ENCODE measurements at places on chromosomes 13 and 19.

GRCh38 chr19:50568728-50569698 is 778 bp upstream of the LRRC4B start:
- DNase-seq, result no peak

- DNase-seq, result no peak
These were observed 112.3 kb upstream of the ZNF507 start for GRCh38 chr19:32233091-32233490.

- DNase-seq, result no peak
These were observed 130.6 kb downstream of the STARD13 start for GRCh38 chr13:33154911-33155310.

DNA sequence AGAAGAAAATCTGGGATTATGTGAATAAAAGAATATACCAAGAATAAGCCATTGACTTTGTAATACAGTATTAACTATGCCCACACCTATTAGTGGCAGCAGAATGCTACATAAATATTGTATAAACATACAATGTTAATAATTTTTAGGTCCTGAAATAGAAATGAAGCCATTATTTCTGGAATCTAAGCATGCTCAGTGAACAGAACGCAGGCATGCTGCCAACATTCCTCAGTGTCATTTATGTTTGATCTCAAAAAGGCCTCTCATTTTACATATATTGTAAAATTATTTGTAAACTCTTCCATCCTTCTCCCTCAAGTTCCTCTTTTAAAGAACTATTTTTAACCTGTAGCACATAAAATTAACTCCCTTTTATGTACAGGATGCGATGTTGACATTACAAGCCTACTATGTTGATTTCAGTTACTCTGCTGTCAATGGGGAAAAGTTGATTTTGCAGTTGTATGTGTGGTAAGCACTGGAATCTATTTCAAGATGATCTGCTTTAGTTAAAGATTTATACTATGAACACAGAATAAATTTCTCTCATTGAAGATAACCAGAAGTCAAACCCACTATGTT is 118.8 kb downstream of the VWA8 start:
- no peak for DNase-seq

DNA sequence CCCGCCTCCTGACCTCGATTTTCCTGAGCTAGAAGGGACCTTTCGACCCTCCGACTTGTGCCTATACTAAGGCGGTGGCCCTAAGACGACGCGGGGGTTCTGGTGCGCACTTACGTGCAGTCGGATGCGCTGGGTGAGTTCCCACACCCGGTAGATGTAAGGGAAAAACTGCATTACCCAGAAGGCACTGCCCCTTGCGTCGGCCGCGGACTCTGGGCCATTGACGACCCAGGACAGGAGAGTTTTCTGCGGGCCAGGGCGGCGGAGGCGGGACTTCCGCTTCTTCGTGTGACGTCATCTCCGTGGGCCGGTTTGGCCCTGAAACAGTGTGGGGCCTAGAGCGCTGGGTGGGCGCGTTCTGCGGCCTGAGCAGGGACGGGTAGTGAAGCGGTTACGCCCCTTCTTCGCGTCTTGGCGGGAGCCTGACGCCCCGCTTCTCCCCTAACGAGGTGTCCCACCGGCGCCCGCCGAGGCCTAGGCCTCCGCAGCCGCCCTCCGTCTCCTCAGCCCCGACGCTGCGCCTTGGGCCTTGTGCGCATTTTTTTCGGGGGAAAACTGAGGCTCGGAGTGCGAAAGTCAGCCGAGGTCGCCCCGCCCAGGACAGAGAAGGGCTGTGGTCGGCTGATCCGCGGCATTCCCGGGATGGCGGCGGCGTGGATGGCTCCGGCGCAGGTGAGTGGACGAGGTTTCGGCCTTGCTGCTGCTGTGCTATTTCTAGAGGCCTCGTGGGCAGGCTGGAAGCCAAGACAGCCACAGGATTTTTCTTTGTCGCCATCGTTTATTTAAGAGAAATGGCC is at the start of gene ZNF460:
Gene ZNF460, plus strand, starts transcription at position 321 of the 797 bp plus-strand sequence. Its CDS starts 322 bp downstream, at position 643.
- DNase-seq, result peak; percentile 98

- DNase-seq, result peak; percentile 93
These were observed 16.1 kb upstream of the RASA3 start for GRCh38 chr13:114148521-114148855.

DNA sequence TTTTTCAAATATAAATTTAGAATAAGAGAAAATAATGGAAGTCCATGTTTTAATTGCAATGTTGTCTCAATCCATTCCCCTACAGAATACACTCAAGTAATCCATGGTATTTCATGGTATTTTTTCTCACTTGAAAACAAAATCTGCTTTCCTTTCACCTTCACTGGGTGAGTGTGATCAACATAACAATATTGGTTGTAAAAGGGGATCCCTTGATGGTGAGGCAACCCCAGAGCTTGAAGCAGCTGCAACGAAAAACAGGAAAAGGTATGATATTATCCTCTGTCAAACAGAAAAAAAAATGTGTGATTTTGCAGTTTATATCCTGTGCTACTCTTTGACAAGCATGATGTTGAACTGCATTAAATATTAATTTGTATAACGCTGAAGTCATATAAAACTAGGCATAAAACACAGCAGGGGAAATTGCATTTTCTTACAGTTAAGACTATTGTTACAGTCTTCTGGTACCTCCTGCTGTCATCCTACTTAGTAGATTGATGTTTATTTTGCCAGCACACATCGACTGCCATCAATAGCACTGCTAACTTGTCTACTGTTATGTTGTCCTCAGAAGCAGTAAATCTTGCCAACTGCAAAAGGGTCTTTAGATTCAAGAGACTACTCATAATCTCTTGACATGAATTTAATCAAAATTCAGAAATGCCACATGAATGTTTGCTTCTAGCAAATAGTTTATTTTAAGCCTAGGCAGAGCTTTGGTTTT is 373.1 kb upstream of the MIR17HG start:
- no peak for DNase-seq

- DNase-seq, result no peak
These were observed 23.3 kb upstream of the TMEM160 start for GRCh38 chr19:47071731-47072130.

DNA sequence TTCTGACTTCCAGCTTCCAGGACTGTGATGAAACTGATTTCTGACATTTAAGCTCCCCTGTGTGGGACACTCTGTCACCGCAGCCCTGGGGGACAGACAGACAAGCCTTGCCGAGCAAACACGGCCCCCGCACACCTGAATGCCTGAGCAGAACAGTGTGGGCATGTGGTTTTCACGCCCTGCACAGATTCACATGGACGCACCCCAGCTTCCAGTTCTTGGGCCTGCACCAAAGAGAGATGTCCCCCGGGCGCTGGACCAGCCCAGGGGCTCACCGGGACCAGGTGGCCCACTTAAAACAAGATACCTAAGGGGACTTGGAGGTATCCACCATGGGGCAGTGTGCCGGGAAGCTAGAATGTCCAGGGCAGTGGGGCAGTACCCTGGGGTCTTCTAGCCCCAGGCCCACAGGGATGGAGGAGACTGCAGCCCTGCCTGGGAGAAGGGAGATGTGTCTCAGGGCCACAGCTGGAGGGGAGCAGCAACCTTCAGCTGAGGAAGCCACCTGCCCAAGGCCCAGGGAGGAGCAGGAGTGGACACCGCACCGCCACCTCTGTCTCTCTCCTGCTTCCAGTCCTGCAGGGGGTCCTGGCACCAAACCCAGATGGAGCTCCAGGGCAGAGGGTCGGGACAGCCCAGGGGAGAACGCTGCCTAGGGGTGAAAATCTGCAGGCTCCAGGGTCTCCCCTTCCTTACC is 50.5 kb downstream of the SOX1 start:
- no peak for DNase-seq

DNA sequence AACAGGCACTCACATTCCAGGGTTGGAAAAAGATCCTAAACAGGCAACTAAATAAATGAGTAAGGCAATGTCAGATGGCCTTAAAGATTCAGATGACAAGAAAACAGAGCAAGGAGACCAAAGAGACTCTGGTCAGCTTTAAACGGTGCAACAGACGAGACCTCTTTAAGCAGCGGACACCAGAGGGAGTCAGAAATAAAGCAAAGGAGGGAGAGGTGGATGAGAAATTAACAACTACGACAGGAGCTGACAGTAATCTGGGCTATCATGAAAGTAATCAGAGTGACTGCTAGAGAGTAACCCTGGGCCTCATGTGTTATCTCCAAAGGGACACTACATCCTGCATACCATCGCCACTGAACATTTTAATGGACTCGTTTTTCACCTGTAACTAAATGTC is 1.1 kb downstream of the ZNF550 start:
- no peak for DNase-seq

GRCh38 chr19:8089664-8090601 is 37.4 kb downstream of the CCL25 start:
- DNase-seq, result no peak

DNA sequence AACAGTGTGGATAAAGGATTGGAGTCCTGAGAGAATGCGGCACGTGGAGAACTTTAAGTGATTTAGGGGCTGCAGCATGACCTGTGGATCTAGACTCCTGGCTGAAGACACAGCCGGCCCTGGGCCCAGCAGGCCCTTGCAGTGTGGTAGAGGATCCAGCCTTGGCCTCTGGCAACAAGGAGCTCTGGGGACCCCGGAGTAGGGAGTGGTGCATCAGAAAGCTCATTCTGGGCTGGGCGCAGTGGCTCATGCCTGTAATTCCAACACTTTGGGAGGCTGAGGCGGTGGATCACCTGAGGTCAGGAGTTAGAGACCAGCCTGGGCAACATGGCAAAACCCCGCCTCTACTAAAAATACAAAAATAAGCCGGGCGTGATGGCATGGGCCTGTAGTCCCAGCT is 76.0 kb downstream of the CHST8 start:
- no peak for DNase-seq

GRCh38 chr19:47357788-47358680 is 8.9 kb downstream of the DHX34 start:
- no peak for DNase-seq

- DNase-seq, result no peak
These were observed 7.2 kb downstream of the ACTN4 start for GRCh38 chr19:38654628-38655055.

GRCh38 chr19:30335306-30335886 is 36.8 kb upstream of the ZNF536 start:
- DNase-seq, result no peak

DNA sequence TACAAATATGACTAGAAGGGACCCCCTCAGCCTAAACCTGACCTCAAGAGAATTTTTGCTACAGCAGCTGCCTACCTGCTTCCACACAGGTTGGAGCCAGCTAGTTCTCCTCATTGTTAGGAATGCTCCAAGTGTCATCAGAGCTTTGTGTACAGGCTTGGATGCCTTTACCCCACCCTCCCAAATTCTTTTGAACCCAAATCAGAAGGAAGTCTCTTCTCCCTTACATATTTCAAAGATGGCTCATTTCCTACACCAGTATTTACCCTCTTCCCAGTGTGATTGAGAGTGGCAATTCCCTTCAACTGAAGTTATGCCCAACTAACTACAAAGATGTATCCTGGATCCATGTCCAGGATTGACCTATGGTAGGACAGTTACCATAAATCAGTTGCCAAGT is 323.2 kb downstream of the OXGR1 start:
- no peak for DNase-seq

GRCh38 chr13:71811344-71811743 is 55.7 kb downstream of the DACH1 start:
- DNase-seq, result no peak

DNA sequence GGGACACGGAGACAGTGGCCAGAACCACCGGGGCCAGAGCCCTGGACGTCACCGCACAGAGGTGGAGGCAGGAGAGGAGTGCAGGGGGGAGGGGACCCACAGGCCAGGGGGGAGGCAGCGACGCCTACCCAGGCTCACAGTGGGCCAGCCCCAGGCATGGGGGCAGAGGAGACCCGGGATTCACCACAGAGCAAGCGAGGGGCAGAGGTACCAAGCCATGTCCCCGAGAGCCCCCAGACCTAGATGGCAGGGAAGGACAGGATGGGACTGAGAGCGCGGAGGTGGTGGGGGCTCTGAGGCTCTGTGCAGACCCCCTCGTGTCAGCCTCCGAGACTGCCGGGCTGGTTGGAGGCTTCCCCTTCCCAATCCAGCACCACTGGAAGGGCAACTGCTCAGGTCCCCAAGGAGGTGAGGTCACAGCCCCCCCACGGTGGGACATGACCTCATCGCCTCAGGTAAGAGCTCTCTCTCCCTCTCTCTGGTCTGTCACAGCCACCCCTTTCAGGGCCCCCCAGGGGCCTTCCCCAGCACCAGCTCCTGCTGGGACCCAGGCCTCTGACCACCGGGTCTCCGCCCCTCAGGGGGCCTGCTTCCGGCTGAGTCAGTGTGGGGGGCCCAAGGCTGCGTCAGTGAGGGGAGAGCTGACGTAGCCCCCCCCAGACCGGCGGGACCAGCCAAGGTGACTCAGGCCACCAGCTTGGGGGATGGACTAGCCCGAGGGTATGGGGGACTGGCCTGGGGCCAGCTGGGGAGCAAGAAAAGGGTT is 2.2 kb upstream of the IL11 start:
- DNase-seq, result no peak

GRCh38 chr13:43132257-43132656 is 108.9 kb downstream of the DNAJC15 start:
- no peak for DNase-seq

- peak; percentile 10 for DNase-seq
These were observed 137.0 kb downstream of the KCNRG start for GRCh38 chr13:50152224-50152623.

DNA sequence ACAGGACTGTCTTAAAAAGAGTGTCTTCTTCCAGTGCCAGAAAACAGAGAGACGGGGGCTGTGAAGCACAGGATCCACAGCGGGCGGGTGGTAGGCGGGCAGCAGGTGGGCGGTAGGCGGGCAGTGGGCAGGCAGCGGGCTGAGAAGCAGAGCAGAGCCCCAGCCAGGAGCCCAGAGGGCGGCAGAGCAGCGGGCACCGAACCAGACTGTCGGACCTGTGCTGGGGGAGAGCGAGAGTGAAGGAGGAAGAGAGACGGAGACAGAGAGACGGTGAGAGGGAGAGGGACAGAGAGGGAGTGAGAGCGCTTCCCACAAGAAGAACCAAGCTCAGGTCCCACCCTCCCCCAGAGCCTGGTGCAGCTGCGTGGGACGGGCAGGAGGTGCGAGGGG is 30.3 kb downstream of the RASA3 start:
- no peak for DNase-seq

DNA sequence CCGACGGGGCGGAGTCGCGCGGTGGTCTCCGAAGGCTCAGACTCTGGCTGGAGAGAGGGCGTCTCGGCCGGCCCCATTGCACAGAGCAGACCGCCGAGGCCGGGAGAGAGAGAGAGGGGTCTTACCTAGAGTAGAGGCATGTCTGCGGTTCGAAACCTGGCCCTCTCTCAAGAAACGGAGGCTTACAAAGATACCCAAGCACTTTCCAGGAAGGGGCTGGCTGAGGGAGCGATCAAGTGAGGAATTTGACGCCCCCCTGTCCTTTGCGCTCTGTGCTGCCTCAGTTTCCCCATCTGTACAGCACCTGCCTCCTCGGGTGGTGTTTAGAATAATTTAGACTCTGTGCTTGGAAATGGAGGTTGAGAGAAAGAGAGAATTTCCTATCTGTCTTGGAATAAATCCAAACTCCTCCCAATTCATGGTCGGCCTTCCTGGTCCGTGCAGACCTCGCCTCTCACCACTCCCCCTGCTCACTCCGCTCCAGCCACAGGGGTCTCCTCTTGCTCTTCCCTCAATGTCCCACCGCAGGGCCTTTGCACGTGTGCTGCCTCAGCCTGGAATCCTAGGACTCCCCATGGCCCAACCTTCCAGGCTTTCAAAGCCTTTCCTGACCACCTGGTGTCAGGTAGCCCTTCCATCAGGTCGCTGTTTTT is 658 bp upstream of the ISOC2 start:
- peak; percentile 16 for DNase-seq
